ENCODE measurements at places on chromosomes 13 and 19.

- no peak for DNase-seq
Observed at GRCh38 chr19:55870736-55871135, 34.4 kb downstream of the NLRP4 start.

DNA sequence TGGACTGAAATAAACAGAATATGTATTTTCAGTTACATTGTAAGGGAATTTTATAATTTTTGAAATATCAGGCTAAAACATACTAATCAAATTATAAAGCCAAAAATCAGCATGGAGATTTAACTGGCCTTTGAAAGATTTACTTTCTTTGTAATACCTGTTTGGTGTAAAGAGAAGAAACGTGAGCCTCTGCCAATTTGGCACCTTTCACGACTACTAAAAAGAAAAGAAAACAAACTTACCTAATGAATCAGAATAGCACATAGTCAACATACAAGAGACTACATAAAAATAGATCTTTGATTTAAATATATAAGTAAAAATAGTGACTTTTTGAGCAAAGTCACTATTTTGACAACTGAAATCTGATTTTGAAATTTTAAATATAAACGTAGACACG, 87.4 kb downstream of the RBM26 start:
- no peak for DNase-seq

DNA sequence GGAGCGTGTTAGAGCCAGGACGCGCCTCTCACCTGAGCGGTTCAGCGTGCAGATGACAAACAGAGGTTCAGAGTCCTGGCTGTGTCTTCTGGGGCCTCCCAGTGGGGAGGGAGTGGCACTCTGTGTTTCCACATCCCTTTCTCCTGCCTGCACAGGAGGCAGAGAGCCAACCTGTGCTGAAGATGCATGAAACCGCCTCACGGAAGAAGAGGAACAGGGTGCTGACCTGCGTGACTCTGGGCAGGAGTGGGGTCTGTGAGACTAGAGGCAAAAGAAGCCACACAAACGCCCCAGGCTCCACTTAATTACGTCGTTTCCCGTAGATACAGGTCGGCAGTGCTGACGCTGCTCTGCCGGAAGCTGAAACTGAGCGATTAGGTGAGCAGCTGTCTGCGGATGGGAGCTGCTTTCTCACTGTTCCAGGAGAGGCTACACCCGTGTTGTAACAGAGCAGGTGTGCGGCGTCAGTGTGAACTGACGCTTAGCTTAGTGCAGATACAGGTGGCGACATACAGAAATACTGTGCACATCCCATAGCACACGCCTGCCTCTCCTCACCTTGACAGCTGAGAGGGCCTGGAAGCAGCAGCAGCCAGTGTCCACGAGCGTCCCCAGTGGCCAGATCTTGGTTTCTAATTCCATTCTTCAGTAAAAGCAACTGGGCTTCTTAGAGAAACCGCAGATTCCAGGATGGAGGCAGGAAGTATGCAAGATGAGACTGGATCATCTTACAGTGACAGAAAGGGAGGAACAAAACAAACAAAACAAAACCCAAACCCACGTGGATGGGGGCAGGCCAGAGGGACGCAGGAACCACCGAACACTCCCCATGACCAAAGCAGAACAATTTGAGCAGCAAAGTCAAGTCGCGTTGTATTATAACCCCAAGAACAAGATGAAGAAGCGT, 37.7 kb upstream of the MCF2L start:
- DNase-seq, result no peak

GRCh38 chr13:92681239-92681638, 545.4 kb upstream of the GPC6 start:
- no peak for DNase-seq

DNA sequence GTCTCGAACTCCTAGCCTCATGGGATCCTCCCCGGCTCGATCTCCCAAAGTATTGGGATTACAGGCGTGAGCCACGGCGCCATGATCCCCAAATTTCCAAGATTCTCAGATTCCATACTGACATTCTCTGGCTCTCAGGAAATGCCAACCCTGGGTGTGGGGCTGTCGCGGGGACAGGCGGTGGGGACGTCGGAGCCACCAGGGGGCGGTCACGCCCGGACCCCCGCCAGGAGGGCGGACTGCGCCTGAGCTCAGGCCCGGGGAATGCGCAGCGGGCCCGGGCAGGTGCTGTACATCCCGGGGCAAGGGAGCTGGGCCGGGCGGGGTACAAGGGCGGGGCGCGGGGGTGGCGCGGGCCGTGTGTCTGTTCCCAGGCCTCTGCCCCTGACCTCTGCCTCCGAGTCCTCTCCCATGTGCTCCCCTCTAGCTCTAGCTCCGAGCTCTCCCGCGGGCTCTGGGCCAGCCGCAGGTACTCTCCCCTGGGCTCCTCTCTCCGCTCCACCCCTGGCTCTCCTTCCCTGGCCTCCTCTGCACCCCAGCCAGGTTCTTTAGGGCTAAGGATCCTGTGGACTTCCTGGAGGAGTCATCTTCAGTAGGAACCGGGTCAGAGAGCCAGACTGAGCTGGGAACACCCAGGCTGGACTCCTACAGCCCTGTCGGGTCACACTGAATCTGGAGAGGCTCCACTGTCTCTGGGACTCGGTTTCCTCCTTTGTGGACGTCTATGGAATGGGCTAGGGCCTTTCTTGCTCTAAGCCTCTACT, 2.4 kb downstream of the PPP1R13L start:
- DNase-seq, result peak; percentile 49

GRCh38 chr13:51419001-51419636, 33.7 kb downstream of the INTS6 start:
- no peak for DNase-seq

DNA sequence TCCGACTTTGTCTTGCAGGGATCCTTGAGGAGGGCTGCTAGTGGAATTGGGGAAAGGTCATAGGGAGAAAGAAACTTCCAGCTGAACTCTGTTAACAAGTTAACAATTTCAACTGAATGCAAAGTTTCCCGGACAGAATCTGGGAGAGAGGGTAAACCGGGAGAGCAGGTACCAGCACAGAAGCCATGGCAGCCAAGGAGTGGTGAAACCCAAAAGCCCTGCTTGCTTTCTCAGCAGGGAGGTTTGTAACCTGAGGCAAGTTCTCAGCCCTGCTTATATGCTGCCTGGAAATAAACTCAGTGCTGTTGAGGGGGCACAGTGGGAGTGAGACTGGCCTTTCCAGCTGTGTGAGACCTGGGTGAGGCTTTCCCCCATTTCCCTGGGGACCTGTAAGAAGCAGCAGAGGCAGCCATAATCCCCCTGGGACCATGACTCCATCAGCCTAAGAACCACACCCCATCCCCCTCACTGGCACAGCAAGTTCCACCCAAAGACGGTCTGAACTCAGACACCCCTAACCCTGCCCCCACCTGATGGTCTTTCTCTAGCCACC, 84.0 kb downstream of the SUCLA2 start:
- no peak for DNase-seq

DNA sequence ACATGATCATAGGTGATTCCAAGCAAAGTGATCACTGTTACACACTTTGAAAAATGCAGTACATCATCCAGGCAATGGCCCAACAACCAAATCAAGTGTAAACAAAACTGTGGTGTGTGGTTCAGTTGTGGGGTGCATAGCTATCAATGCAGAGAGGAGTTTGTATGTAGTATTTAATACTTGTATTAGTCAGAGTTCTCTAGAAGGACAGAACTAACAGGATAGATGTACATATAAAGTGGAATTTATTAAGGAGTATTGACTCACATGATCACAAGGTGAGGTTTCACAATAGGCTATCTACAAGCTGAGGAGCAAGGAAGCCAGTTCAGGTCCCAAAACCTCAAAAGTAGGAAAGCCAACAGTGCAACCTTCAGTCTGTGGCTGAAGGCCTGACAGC, 249.3 kb upstream of the HTR2A start:
- DNase-seq, result no peak

DNA sequence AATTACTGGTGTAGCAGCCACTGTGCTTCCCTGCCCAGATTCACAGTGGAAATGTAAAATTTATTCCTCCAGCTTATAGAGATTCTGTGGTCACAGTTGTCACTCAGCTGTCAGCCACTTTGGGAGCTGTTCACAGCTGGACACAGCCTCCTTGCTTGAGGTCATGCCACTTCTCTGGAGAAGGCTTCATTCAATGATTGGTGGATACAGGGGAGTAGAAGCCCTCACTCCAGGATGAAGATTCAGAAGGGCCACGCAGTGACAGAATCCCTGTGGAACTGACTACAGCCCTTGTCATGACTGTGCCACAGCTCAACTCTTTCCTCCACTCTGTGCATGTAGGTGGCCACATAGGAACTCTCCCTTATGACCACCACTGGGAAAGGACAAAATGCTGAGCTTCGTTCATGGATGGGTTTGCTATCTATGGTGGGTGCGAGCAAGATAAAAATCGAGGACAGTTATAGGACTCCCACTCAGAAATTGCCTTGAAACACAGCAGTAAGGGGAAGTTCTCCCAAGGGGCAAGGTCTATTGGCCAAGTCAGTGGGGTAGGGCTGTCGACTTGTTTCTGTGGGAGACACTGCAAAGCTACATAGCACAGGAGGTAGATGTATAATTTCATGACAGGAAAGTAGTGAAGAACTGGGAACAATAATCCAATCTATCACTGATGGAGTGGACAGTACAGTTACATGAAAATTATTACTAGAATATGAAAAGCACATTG, 98.7 kb downstream of the CCNA1 start:
- DNase-seq, result no peak

DNA sequence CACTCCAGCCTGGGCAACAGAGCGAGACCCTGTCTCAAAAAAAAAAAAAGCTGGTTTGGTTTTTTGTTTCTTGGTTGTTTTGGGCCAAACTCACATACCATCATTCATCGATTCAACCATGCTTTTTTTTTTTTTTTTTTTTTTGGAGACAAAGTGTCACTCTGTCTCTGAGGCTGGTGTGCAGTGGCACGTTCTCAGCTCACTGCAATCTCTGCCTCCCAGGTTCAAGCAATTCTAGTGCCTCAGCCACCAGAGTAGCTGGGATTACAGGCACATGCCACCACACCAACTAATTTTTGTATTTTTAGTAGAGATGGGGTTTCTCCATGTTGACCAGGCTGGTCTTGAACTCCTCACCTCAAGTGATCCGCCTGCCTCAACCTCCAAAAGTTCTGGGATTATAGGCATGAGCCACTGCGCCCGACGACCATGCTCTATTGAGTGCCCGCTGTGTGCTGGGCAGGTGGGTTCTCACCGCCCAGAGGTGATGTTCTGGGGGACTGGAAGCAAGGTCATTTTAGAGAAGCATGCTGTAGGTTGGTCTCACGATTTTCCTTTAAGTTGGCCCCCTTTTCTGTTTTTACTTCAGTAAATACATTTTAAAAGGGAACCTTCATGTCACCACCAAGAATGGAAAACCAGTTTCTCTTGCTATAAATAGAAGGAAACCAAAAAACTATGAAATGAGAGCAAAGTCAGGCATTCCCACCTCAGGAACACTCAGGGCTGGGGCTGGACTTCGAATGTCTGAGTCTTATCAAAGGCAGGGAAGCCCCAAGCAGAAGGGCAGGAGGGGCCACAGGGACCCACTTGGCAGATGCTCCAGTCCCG, 8.3 kb upstream of the JUND start:
- peak; percentile 30 for DNase-seq

GRCh38 chr13:97194479-97194878, 27.7 kb upstream of the MBNL2 start:
- no peak for DNase-seq

GRCh38 chr19:51342631-51343569, 961 bp upstream of the VSIG10L start:
- DNase-seq, result no peak

DNA sequence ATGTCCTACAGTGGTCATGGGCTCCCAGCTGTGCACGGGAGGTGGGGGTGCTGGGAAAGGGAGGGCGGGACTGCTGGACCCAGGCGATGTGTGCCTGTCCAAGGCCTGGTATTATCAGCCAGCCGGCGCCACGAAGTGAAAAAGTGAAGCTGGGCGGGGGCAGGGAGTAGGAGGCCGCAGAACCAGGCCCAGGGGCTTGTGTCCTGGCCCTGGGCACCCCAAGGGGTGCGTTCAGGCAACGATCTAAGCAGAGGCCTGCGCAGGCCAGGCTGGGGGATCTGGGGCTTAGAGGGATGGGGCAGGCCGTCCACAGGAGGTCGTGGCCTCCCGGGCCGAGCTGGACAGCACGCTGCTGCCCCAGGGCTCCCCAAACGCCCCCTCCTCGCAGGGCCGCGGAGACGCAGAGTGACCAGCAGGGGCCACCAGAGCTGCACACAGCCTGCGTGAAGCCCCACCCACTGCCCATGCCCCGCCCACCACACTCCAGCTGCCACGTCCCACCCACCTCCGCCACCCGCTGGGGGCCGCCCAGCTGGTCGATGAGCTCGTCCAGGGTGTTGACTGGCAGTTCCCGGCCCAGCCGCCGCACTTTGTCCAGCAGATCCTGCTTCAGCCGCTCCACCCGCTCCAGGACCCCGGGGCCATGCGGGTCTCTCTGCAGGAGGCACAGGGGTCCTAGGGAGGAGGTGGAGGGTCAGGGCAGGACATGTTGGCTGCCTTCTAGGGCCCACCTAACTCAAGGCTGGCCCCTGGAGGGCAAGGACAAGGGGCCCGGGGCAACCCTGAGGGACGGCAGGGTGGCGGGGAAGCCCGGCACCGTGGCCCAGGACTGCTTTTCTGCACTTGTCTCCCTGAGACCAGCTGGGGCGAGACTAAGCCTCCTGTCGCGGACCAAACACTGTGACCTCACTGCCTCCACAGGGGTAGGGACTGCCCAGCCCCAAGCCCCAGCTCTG, 9.5 kb downstream of the GPX4 start:
- DNase-seq, result peak; percentile 80

DNA sequence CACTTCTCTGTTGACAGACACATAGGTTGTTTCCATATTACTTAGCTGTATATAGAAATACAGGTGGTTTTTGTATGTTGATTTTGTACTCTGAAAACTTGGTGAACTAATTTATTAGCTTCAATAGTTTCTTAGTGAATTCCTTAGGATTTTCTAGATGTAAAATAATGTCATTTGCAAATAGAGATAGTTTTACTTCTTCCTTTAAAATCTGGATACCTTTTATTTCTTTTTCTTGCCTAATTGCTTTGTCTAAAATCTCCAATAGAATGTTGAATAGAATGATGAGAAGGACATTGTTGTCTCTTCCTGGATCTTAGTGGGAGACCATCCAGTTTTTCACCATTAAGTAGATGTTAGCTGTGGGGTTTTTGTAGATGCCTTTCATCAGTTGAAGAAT, 18.7 kb downstream of the RB1 start:
- no peak for DNase-seq

- DNase-seq, result no peak
Observed at GRCh38 chr13:39803156-39803555, 147.7 kb downstream of the COG6 start.

Measured in stimulated activated naive CD8-positive, alpha-beta T cell treated with anti-CD3 and anti-CD28 coated beads, Interleukin-15, amount 100 ng/mL, for 72 hours (primary cell).